ENCODE measurements at places on chromosomes 11 and 22. TPM values are rescaled to one million over a fixed set of nuclear protein-coding genes. Genes with fewer than 3 reads are reported as not detected.

DNA sequence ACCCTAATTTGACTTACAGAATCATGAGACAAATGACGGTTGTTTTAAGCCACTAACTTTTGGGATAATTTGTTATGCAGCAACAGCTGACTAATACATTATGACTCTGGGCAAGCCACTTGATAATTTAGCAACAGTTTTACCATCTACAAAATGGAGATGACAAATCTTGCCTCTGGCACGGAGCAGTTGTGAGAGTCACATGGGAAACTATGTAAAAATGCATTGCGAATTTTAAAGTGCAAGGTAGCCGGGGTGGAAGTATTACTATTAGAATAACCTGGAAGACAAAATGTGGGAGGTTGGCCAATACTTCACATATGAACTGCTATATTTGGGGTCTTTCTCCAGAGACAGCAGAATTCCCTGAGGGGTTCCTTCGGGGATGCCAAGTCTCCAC, 328.7 kb downstream of the CTTN start:
- no peak for DNase-seq
- no peaks in the 10 kb centered on the region for H3K4me1 ChIP-seq
- H3K36me3 ChIP-seq, result peaks cover 5% of the 10 kb centered on the region

DNA sequence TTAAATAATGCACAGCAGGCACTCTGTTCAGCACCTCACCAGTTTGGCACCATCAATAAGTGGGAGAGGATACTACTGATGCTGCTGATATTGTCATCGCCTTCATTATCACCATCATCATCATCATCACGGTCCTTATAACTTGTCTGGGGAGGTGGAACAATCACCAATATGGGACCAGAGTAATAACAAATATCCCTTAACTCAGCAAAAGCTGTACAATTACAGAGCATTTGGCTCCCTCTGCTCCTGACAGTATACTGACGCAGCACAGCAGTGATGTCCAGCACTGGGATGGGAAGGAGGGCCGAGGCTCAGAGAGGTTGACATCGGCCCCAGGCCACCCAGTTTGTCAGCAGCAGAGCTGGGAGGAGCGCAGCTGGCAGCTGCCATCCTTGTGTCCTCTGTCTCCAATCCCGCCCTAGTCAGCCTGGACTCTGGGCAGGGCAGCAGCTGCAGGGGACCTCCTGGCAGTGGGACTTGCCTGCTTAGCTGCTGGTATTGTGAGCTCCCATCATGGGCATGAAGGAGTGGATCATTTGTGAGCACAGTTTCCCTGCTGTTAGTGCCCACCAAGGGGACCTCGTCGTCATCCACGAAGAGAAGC, 90.0 kb downstream of the DHCR7 start:
- no peak overlapping the region for H3K27ac ChIP-seq
- H3K36me3 ChIP-seq, result no peaks in the 10 kb centered on the region
- no peak overlapping the region for H3K4me3 ChIP-seq

ROBO4 gene
- total RNA-seq, result not detected

- H3K4me1 ChIP-seq, result no peaks in the 10 kb centered on the region
- H3K27me3 ChIP-seq, result no peaks in the 10 kb centered on the region
- DNase-seq, result no peak
- H3K36me3 ChIP-seq, result no peaks in the 10 kb centered on the region
- no peak overlapping the region for H3K27ac ChIP-seq
These were observed 101.1 kb downstream of the MUC15 start for GRCh38 chr11:26470992-26471391.
